Stimulated activated CD4-positive, alpha-beta T cell treated with anti-CD3 and anti-CD28 coated beads, Interleukin-12 subunit alpha, Interleukin-12 subunit beta, amount 100 ng/mL, for 48 hours (primary cell): ENCODE measurements at places on chromosomes 2 and 18.

- no peak for DNase-seq
These were observed 30.9 kb downstream of the OSBPL6 start for GRCh38 chr2:178225006-178225805.

DNA sequence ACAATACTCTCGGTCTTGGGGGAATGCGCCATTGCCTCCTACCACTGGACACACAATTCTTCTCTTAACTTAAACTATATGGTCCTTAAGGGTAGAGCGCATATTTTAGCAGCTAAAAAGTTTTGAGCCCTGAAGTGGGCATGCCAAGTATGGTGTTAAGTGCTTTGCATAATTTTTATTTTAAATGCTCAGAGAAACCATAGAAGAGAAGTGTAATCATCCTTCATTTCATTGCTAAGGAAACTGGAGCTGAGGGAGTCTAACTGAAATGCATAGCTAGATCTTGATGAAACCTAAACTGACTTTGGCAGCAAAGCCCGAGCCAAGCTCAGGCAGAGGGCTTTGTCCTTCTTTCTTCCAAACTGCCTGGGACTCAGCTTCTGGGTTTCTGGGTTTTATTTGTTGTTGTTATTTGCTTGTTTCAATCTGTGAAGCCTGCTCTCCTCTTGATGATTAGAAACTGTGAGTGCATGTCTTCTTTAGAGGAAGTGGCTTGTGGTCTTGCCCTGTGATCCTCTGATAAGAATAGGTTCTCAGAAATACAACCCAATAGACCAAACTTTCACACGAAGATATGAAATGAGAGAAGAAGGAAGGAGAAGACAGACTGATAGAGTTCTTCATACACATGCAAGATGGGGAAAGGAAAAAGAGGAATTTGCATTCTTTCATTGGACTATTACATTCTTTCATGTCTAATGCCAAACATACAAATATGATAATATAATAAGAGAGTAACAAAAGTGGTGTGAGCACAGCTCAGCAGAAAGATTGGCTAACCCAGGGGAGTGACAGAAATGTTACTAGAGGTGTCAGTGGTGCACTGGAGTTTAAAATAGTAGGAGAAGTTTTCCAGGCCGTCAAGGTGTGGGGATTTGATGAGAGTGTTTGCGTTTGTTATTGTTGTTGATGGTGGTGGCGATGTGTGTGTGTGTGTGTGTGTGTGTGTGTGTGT is 7.5 kb upstream of the RNF144A start:
- no peak for DNase-seq

DNA sequence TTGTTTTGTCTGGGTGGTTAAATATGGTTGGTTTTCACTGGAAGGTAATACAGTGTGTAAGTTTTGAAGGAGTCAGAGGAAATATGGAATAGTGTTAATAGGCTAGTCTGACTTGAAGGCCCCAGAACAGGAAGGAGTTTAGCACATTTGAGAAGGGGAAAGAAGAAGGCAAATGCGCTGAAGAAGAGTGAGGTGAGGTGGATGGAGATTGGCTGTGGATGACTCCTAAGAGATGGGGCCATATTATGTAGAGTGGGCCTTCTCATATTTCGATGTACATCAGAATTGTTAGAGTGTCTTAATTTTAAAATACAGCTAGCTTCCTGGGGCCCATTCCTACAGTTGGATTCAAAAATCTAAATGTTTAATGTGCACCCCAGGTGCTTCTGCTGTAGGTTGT is 61.0 kb downstream of the GLS start:
- DNase-seq = no peak

- DNase-seq = no peak
These were observed 7.6 kb upstream of the ADAM23 start for GRCh38 chr2:206435742-206436141.

- DNase-seq = no peak
These were observed 261.0 kb downstream of the TPGS2 start for GRCh38 chr18:36567800-36568199.

- no peak for DNase-seq
These were observed 256.6 kb upstream of the ACVR2A start for GRCh38 chr2:147588191-147588590.

DNA sequence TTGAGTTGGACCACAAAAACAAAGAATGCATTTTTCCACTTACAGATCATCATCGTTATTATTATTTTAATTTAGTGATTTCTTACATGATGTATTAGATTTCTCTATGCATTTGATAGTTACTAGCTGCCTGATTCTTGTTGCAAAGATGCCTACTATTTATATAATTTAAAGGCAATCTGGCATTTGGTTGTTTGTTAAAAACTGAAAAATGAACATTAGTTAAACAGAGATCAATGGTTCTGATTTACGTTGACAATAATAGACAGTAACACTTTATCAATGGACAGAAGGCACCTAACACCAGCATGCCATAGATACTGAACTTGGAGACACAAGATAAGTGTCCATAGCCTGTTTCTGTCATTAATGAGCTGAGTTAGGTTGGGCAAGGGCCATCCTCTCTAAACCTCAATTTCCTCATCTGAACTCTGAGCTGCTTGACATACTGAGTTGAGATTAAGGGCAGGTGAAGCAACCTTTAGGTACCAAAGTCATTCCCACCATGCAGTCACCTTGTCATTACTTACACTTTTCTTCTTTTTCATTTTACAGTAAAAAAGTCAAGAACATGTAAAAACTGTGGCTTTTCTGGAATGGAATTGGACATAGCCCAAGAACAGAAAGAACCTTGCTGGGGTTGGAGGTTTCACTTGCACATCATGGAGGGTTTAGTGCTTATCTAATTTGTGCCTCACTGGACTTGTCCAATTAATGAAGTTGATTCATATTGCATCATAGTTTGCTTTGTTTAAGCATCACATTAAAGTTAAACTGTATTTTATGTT is 3.1 kb downstream of the CCL20 start:
- DNase-seq = no peak
